HS-5 (cell line): ENCODE measurements at places on chromosomes 6 and 20.

DNA sequence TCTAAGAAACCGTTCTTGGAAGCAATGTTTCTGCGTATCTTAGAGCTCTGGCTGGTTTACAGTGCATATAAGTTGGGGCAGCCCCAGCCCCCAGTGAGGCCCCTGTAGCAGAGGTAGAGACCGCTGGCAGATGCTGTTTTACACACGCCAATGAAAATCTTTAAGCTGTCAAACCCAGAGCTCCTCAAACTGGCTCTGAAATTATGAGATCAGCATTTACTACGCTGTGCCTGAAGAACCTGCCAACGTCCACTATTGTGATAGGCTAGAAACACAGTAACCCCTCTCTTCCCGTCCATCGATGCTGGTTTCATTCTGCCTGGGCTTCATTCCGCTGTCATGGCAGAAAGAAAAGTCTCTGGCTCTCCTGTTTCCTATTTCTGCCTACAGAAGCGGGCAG lies 160.6 kb downstream of the SMOC2 start:
- no peak for DNase-seq

- DNase-seq, result no peak
Observed at GRCh38 chr6:93471281-93471680, 51.9 kb upstream of the EPHA7 start.

DNA sequence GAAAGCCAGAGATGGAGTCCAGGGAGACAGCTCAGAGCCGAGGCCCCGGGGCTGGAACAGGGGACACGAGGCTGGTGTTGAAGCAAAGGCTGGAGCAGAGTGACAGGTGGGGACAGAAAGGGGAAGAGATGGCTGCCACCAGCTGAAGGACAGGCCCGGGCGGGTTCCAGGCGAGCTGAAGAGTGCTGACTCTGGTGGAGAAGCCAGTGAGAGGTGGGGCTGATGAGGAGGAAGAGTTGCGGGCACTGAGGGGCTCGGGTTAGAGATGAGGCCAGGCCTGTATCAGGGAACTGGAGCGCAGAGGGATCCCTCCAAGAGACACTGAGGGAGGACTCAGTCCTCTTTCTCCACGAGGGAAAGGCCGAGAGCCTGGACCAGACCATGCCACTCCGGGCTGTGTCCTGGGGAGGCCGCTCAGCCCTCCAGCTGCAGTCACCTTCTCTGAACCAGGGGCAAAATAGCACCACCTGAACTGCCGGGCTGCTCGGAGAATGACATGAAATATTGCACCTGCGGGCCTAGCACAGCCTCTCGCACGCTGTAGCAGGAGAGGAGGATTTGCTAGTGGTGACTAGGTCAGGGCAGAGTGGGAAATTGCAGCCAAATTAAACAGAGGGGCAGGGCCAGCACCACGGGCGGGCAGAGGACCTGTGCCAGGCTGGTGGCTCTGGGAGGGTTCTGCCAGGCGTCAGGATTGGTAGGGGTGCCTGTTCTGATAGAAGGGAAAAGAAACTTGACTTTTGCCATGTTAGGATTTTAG lies 175.9 kb downstream of the ZDHHC14 start:
- DNase-seq, result no peak

DNA sequence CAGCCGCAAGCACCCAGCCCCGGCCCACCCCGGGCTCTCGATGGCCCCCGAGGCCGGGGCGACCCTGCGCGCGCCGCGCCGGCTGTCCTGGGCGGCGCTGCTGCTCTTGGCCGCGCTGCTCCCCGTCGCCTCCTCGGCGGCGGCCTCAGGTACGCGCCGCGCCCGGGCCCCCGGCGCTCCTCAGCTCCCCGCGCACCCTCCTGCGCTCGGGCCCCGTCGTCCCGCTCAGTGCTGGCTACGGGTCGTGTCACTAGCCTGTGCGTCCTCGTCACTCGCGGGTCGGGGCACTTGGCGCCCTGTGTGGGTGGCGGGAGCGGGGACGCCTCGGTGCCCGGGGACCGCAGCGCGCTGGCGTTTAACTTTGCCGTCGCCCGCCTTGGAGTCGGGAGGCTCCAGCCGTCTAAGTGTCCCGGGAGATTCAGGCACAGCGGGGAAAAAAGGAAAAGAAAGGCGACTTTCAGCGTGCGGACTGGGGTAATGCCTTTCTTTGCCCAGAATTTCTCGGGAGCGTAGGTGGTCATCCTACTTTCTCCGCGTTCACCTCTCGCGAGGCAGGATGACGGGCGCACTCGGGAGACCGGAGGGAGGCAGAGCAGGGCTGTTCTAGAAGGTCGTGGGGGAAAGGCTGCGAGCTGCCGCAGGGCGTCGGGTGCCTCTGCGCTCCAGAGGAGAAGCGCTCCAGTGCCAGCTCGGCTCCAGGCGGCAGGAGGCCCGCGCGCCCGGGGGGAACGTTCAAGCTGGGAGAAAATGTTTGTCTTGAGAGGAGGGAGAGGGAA lies 545 bp downstream of the FNDC1 start:
- DNase-seq, result no peak

DNA sequence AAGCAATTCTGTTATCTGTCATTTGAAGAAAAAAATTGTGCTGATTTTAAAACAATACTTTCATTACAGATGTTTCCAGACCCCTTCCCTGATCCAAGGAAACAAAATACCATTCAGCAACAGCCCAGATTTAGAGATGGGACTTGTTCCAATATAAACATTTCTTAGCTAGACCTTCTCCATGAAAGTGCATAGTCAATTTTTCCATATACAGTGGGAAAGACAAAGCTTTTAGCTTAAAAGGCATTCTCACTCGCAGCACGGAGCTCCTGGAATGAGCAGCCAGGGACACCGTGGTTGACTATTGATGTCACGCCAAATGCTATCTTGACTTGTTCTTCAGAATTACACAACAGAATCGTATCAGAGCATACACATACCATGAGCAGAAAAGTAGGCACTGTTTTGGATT lies 21.5 kb downstream of the LAMA4 start:
- DNase-seq, result no peak

- no peak for DNase-seq
Observed at GRCh38 chr20:33474963-33475362, 14.9 kb upstream of the CBFA2T2 start.

- no peak for DNase-seq
Observed at GRCh38 chr6:105499931-105500330, 97.0 kb upstream of the PREP start.

GRCh38 chr20:49821381-49821780 lies 8.8 kb downstream of the SLC9A8 start:
- DNase-seq, result no peak

- no peak for DNase-seq
Observed at GRCh38 chr6:95690328-95690727, 113.0 kb downstream of the MANEA start.

DNA sequence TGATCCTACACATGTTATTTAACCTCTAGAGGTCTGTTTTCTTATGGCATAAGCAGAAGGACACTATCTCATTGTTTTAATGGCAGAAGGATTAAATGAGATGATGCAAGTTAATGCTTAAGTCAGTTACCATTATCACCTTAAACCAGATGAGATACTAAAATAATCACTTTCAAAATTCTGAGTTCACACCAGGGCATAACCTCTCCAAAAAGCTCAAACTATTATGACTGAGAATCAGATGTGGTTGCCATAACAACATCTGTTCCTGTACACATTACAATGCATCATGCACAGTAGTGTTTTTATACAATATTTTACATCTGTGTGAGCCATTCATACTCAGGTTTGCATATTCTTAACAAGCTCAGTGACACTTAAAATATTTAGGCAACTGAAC lies 10.2 kb downstream of the ADNP start:
- no peak for DNase-seq

DNA sequence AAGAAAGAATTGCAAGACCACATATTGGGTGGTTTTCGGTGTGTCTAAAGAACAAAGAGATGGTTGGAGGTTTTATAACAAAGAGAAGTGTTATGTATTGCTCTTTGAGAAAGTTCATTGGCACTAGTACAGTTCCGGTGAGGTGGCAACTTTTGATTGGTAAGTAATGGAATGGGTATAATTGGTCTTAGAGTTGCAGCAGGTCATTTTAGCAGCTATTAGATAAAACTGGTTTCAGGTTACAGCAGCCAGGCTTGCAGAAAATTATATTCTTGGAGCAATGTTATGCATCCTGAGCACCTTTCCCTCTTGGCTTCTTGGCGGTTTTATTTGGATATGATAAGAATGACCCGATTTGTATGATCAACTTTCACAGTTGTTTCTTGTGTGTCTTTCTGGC lies 12.3 kb upstream of the SSTR4 start:
- DNase-seq, result no peak

DNA sequence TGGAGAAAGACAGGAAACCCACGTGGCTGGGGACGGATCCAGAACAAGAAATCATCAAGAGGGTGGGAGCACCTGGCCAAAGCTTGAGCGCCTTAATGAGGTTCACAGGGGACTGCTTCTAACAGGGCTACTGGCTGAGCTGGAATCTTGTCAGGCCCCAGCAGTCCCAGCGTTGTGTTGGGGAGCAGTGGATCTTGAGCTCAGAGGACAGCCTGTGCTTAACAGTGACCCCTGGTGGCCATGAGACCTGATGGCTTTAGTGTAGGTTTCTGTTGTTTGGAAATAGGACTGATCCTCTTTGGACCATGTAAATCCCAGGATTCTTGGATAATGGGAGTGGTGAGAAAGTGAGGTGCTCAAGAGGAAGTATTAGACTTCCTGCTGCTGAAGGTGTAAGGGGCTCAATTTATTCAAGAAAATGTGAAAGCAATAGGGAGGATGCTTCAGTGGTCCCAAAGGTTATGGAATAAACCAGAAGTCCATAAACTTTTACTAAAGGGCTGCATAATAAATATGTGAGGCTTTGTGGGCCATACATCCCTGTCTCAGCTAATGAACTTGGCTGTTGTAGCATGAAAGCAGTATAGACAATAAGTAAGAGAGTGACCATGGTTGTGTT lies 216.2 kb downstream of the NFATC2 start:
- no peak for DNase-seq

DNA sequence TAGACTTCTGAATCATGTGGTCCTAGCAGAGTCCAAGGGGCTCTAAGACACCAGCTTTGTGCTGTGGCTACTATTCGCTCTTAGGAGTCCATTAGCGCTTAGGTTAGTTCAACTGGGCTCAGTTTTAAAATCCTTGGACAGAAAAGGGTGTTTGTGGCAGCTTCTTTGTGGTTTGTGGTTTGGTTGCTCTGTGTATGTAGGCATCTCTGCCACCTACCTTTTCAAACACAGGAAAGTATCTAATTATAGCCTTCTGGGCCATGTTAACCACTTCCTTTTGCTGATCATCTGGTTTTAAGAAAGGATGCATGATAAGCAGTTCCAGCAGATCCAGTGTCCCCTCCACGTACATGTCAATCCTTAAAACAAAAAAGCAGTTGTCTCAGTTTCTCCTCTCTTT lies 10.8 kb downstream of the GSTA4 start:
- DNase-seq, result no peak

- DNase-seq, result no peak
Observed at GRCh38 chr6:88004707-88005106, 42.9 kb upstream of the SPACA1 start.

GRCh38 chr6:135710042-135710441 lies 141.5 kb upstream of the PDE7B start:
- DNase-seq, result no peak

DNA sequence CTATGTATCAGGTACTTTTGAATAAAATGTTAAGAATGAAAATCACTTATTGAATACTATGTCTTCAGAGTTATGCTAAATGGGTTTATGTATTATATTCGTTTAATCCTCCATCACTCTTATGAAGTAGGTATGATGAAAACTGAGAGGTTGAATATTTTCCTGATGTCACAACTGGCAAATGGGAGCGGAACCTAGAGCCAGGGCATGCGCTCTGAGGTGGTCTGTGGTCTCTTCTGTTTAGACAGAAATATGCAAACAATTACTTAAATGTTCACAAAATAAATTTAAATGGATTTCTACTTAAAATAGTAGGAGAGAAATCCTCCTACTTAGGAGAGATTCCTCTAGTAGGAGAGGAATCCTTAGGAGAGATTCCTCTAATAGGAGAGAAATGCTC lies 21.3 kb upstream of the UTRN start:
- no peak for DNase-seq

GRCh38 chr20:24895898-24896658 lies 53.0 kb upstream of the CST7 start:
- DNase-seq, result no peak

- no peak for DNase-seq
Observed at GRCh38 chr20:60453388-60454246, 495.4 kb downstream of the CDH26 start.

DNA sequence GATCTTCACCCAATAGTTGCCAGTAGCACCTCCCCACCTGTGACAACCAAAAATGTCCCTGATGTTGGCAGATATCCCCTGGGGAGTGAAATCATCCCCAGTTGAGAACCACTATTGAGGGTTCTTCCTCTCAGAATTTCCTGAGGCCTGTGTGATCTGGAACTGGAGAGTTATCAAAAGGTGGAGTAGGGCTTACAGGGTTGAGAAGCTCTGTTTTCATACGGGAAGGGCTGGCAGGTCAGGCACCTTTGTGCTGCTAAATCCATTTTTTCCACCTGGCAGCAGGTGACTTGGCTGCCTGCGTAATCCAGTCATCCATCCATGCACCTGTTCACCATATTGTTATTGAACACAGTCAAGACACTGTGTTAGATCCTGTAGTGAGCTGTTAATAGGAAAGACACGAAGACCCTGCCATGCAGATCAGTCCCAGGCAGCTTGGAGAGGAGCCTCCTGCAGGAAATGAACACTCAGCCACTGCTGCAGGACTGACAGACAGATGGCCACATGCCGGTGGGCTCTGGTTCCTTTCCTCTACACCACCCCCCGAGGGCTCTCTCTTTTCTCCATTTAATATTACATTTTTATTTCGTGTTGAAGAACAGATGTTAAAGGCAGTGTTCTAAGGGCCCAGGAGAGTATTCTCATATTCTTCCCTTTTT lies 5.4 kb downstream of the DUSP22 start:
- DNase-seq, result no peak

- DNase-seq, result no peak
Observed at GRCh38 chr6:89564752-89565427, 73.7 kb downstream of the LYRM2 start.

DNA sequence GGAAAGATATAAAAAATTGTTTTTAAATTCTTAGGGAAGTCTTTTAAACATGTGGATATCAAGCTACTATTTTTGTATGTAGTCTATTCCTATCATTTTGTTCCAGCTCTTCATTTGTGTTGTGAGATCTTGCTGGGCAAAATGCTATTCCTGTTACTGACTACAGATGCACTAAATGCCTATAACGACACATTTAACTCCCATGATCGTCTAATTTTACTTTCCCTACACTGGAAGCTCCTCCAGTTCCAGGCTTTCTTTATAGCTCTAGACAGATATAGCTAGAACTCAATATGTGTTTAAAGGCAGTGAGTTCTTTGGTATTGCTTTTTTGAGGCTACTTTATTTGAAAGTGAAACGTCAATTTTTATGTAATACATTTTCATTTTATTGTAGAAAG lies 971.5 kb upstream of the CITED2 start:
- no peak for DNase-seq

GRCh38 chr6:138666636-138667035 lies 106.9 kb upstream of the CCDC28A start:
- no peak for DNase-seq

DNA sequence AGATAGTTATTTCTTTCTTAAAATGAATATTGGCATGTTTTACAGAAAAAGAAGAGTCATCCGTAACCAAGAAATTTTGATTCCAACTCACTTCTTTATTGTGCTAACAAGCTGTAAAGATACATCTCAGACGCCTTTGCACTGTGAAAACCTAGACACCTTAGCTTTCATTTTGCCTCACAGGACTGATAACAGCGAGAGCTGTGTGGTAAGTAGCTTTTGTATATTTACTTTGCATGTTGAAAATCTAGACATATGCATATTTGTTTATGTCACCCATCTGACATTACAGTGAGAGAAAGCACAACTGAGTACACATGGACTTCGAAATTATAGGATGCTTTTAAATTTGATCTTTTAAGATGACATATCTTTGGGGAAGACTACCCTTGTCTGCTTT lies 64.7 kb downstream of the CCN2 start:
- DNase-seq, result no peak
